Activated CD4-positive, alpha-beta T cell treated with anti-CD3 and anti-CD28 coated beads for 1 hour (primary cell): ENCODE measurements at places on chromosomes 5 and 9.

- DNase-seq, result peak; percentile 22
Observed at GRCh38 chr5:176629853-176630680, at the start of the genes EIF4E1B and SNCB. Gene EIF4E1B, plus strand, starts transcription at chr5:176630675. Its CDS starts 12,113 bp downstream, at chr5:176642788. Gene SNCB, minus strand, starts transcription at chr5:176630534. Its CDS starts 880 bp downstream, at chr5:176629654.

GRCh38 chr5:136028090-136028489, 698 bp upstream of the TGFBI start:
- DNase-seq, result no peak

DNA sequence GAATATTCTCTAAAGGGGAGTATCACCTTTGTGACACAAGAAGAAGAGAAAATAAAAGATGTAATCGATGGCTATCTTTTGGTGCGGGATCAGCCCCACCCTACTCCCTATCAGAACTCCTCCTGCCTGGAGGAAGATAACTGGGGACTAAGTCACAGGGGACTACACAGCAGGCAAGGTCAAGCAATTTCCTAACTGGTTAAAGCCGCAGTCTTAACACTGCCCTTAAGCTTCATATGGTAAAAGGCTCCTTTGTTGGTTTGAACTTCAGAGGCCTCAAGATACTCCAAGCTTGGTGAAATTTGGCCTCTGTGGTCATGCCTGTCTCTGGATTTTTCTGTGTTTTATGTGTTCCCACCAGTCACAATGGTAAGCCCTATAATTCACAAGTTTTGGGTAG, 1.3 kb upstream of the SHISAL2B start:
- DNase-seq, result no peak

DNA sequence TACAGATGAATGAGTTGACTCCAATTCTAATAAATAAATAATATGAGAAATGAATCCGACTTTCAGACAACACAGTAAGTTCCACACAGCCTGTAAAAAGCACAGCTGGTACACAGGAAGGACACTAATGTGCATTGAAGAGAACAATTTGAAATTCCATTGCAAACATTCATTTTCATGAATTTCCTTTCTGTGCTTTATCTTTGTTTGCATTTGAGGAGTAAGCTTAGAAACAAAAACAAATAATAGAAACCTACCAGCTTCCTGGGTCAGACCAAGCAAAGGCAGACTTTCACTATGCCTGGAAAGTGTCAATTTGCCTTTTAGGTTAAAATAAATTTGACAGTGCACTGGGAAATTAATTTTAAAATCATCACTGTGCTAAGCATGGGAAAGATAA, 143.8 kb upstream of the VLDLR start:
- no peak for DNase-seq

GRCh38 chr9:86549920-86550319, 195.7 kb upstream of the TUT7 start:
- DNase-seq, result no peak

DNA sequence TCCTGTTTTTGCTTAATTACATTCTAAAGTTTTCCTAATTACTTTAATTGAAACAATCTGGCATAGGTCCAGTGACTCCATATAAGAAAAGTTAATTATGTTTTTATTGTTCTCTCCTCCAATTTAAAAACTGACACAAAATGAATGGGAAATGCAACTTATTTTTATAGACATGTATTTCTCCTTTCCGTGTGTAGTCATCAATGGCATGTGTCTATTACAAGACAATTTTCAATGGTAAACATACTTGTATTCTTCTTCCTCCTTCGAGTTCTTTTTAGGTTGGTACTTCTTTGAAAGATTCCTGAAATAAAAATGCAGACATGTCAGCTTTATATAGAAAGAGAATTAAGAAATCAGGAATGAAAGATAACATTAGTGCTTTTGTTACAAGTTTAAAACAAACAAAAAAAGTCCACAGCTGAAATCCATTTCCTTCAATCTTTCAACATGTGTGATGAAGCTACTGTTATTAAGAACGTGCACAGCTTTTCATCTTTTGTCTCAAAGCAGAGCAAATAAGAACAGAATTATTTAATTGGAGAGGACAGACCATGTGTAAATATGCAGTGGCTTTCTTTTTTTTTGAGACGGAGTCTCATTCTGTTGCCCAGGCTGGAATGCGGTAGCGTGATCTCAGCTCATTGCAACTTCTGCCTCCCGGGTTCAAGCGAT, 63.8 kb downstream of the FNBP1 start:
- no peak for DNase-seq

DNA sequence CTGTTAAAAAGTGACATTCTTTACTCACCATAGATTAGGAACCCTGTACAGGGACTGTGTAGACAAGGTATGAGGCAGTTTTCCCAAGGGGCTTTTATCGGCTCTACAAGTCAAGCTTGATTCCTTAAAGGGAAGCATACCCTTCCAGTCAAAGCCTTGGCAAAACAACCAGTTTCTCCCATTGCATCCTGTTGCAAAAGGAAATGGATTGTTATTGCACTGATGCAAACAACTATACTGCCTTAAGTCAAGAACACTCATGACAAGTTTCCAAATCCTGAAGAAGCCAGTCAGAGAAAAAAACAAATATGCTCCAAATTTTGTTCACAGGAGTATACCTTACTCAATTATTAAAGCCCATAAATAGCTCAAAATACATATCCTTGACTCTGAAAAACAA, 67.5 kb downstream of the RGMB start:
- DNase-seq, result no peak

DNA sequence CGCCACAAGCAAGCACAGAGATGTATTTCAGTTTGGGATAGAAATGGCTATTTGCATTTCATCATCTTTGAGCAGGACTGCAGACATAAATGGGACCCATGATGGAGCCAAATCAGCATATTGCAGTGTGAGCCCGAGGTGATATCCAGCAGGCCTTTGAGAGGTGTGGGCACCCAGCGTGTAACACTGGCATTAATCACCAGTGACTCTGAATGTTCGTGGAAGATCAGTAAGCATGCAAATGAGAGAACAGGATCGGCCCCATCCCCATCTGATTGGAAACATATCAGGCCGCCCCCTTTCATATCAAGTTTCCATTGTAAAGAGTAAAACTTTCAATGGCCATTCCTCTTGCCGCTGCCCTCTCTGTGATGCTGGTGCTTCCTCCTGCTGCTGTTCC, 84.0 kb downstream of the GTF3C4 start:
- no peak for DNase-seq

- DNase-seq, result no peak
Observed at GRCh38 chr9:130354806-130355205, 89.2 kb downstream of the HMCN2 start.
